Left renal pelvis (tissue), 4 donors: ENCODE measurements at places on chromosomes 11 and 22. TPM values are rescaled to one million over a fixed set of nuclear protein-coding genes. Genes with fewer than 3 reads are reported as not detected.

Gene KCNE3
- polyA plus RNA-seq, result 27.5 TPM

Gene RAB39A
- polyA plus RNA-seq, result 0.60 TPM

Gene UPB1
- 1.0 TPM for polyA plus RNA-seq

DNA sequence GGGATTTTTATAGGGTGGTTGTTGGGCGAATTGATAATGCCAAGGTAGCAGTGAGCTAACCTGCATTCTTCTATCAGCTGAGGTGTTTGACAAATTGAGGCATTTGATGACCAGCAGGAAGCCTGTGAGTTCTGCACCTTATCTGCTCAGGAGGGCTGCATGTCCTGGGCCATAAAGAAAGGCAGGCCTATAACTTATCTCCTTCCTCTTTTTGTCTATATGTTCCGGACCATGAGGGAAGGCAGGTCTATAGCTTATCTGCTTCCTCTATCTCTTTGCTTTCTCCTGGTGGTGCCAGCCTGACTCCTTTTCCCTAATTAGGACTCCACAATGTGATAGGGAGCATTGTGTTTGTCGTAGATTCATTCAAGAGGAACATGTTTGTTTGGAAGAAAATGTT, 8.6 kb upstream of the JAM3 start:
- DNase-seq, result no peak

- no peak for DNase-seq
Measured at GRCh38 chr11:73290536-73290935, 17.5 kb upstream of the ARHGEF17 start.

GRCh38 chr11:122267602-122268001, 151.6 kb upstream of the BLID start:
- DNase-seq, result no peak

DNA sequence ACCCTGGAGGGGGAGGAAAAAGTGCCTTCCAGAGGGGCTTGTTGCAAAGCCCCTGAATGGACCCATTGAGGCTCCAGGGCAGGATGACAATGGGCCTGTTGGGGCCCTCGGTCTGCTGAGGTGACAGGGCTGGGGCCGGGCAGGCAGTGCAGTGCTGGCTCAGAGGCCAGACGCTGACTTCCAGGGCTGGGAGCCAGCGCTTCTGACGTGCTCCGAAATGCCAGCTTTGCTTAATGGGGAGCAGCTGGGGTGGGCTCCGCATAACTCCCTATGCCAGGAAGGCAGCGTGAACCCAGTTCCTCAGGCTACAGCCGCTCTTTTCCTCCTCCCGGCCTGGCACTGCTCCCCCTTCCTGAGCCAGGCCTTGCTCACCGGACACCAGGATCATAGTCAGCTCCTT, 17.7 kb downstream of the NAV2 start:
- DNase-seq, result no peak

DNA sequence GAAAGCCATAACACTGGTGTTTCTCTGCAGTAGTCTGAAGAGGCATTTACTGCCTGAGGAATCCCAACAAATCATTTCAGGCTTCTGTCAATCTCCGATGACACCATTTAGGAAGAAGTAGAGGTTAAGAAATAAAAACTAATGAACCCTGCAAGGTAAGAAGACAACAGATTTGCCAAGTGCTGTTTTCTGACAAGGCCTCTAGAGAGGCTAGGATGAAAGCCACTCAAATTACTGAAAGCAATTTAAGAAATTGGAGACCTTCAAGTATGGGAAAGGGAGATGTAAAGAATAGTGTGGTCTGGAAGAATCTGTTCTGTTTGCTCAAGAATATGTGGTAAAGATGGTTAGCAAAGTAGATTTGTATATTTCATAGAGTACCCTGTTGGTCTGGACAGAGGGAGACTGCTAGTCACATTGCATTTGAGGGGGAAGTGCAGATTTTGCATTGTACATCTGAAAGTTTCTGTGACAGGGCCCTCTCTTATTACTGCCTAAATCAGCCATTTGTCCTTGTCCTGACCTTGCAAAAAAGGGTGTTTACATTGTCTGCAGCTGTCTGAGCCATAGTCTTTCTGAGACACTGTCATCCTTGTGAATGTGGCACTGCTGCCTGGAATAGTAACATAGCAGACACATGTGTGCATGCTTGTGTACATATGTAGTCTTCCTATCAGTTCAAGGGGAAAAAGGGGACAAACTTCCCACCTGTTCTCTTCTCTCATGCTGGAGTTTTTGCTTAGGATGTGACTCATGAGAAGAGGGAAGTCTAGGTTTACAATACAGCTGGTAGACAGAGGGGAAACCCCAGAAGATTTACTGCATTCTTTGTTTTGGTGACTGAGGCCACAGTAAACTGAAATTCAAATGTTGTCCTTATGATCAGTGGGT, 640.2 kb upstream of the KIRREL3 start:
- no peak for DNase-seq
